ENCODE measurements at places on chromosomes 5 and 9.

DNA sequence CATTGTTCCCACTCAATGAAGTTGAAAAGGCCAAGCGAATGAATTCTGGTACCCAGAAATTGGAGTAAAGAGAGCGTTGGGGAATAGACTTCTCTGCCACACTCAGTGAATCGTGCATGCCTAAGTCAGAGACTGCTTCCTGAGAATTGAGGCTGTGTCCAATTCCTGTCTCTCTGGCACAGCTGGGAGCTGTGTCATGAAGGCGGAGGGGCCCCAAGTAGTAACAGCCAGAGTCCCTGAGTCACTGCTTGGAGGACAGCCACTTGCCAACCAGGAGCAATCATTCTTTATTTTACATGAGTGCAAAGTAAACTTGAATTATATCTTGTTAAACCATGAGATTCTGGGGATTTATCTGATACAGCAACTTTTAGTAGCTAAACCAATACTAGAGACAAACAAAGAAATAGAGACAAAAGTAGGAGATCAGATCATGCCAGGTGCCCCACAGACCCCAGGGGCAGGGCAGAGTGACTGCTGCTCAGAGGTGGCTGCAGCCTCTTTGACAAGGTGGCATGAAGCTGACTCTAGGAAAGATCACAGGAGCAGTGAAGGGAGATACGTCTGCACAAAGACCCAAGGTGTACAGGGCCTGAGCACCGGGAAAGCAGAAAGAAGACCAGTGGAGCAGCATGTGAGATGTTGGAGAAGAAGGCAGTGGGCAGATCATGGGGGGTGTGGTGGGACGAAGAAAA, 246.0 kb downstream of the GADD45G start:
- no peak for DNase-seq

DNA sequence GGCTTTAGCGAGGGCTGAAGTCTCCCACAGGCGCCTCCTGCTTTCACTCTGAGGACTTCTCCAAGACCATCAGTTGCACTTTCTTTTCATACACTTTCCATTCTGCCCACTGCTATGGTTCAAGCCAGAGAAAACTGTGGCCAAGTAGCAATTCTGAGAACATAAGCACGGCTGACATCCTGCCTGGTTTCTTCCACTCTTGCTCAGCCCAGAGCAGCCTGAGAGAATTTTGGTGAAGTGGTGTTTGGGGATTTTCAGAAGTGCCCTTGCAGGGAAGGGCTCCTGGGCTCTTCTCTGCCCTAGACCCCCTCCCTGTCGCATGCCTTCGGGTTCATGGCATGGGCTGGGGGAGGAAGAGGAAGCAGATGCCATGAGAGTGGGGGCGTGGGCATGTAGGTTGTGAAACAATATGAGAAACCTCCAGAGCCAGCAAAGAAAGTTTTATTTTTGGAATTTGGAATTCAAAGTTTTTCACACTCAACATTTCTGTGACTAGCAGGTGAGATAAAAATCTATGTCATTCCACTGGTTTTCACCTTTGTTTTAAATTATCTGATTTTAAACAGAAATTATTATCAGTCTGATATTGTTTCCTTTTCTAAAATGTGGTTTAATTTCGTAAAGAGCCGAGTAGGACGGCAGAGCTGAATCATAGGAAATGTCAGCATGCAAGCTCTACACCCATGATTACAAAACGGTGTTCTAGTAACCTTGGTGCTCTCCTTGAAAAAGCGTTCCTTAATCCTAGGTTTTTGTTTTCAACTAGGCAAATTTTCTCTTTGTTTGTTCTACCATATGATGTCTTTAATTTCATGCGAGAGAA, 27.8 kb upstream of the TNFSF8 start:
- no peak for DNase-seq

DNA sequence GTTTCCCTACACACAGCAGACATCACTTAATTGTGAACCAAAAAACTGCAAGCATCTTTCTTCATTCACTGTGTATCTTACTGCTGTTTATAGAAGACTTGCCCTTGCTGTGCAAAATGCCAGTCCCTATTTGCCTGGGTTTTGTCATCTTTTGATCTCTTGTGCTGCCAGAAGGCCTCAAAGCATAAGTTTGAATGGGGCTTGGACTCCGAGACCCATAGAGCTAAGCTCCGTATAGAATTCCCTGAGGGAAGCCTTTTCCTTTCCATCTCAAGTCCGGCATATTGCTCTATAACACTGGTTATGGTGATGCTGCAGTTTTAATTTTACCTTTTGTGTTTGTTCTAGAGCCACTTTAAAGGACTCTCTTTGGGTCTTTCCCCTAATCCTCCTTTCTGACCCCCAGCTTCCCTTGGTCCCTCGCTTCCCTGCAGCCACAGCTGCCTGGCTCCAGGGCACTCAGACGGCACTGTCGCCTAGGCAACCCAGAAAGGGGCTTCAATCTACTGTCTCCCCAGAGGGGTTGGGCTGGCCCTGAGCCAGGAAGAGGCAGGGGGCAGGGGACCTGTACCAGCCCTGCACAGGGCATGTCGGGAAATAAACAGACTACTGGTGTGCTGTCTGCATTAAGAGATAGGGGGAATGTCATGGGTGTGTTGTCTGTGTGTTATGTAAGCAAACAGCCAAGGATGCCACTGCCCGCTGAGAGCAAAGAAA, 73.4 kb upstream of the MELK start:
- no peak for DNase-seq

- DNase-seq, result no peak
Observed at GRCh38 chr5:98556712-98557111, 216.8 kb upstream of the RGMB start.

DNA sequence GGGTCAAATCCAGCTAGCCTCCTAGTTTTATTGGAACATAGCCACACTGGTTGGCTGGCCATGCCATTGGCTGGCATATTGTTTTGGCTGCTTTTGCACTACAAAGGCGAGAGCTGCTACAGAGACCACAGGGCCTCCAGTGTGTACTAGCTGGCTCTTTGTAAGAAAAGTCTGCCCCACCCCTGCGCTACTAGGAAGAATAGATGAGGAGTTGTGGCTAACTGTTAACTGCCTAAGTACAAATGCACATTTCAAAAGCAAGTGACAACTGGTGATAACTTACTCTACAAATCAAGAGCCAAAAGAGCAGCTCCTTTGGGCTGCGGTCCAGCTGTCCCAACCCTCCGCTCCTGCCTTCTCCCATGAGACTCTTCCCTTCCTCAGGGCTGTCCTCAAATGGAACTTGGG, 63.9 kb downstream of the SERINC5 start:
- DNase-seq, result no peak

GRCh38 chr5:41722359-41722950, 147.8 kb downstream of the OXCT1 start:
- no peak for DNase-seq

Data from cortex of kidney (tissue), 1 donor.